Naive thymus-derived CD8-positive, alpha-beta T cell (primary cell): ENCODE measurements at places on chromosomes 2 and 18. TPM values are rescaled to one million over a fixed set of nuclear protein-coding genes. Genes with fewer than 3 reads are reported as not detected.

The ELOA2 gene
- not detected for total RNA-seq

DNA sequence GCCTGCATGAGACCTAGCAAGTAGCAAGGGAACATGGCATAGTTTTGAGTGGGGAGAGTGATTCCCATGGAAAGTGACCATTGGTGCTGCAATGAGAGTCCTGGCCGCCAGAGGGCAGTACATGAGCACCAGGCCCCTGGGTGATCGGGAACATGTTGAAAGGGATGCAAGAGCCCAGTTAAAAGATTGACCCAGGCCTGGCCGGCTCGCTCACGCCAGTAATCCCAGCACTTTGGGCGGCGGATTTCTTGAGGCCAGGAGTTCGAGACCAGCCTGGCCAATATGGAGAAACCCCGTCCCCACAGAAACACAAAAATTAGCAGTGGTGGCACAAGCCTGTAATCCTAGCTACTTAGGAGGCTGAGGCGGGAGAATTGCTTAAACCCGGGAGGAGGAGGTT lies 22.2 kb downstream of the FAP start:
- peak; percentile 35 for DNase-seq

The SERPINB11 gene
- not detected for total RNA-seq

The KCNG2 gene
- not detected for total RNA-seq

The IL1R2 gene
- total RNA-seq = not detected

- no peak for DNase-seq
Measured at GRCh38 chr2:75162259-75162658, 37.1 kb downstream of the TACR1 start.

DNA sequence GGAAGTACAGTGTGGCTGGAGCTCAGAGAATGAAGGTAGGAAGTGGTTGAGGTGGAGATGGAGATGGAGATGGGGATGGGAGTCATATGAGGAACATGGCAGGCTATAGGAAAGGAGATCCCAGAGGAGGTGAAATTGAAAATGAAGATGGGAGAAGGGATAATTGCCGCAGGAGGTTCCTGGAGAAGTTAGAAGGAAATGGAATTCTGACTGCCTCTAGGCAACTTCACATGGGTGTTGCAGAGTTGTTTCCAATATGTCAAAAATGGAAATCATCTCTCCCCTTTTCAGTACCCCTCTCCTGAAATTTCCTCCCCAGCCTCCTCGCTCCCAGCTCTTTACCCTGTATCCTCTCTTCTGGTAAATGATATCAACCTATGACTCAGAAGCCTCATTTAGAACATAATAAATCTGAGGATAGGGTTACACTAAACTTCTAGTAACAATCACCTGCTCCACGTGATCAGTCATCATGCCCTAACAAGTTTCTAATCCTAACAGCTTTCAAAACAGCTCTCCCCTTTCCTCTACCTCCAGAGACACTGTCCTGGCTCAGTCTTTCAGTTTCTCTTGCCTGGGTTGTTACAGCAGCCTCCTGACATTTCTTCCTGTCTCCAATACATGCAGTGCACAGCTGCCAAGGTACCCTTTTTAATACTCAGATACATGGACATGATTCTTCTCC lies 201.9 kb upstream of the RBMS1 start:
- DNase-seq = no peak

The FIGN gene
- total RNA-seq = not detected

GRCh38 chr2:150485871-150486538 lies 1.5 kb downstream of the RND3 start:
- DNase-seq = no peak

The NOTO gene
- total RNA-seq = not detected

The CRYBA2 gene
- not detected for total RNA-seq

DNA sequence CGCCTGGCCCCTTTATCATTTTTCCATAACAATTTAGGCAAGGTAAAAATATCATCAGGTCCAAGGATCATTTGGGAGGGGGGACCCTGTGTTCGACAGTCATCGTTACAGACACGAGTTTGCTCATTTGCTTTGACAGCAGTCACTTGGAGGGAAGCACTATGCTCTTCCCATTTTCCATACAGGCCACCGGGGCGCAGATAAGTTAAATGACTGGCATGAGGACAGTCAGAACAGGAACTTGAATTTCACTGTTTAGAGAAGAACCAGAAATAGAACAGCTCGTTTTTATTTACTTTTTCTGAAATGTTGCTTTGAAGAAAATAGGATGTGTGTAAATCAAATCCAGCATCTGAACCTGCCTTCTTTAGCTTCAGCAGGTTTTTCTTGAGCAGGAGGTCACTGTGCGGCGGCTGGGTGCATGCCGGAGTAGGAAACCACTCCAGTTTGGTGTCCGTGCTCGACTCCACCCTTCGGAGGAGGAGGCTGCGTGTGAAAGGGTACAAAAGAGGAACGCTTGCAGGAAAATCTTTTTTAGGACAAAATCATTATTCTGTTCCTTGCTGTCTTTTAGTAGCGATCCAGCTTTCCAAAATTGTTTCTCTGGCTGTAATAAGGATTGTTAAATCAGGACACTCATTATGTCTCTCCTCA lies 15.2 kb downstream of the NPAS2 start:
- DNase-seq = no peak

- DNase-seq = no peak
Measured at GRCh38 chr2:206045251-206045650, 40.7 kb downstream of the INO80D start.
